ENCODE measurements at places on chromosomes 6 and 20.

GRCh38 chr20:33910056-33910455, 83.7 kb upstream of the RALY start:
- DNase-seq: no peak

DNA sequence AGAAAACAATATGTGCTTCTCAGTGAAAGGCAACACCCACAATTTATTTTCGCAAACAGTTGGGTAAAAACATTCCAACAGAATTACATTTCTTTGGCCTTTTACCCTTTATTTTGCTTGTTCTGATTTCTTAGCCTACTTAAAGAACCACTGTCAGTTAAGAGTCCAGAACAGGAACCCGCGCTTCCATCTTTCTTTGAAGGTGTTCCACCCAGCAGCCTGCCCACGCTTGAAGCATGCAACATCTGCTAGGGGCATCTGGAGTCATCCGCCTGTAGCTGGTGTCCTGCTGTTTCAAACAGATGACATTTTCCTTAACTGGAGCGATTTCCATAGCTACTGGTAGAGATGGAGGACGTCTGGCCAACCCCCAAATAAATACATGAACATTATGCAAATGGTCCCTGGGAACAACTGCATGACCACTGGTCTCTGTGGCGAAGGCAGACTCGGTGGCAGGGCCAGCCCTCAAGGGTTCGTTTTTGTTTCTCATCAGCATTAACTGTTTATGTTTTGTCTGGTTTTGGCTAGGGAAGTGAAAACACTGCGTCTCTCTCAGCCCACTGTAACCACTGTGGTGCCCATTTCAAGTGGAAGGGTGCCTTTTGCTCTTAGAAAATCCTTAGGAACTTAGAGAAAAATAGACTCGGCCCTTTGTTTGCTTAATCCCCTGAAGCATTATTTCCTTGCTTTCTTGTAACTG, 51.6 kb downstream of the LAMA4 start:
- no peak for DNase-seq

DNA sequence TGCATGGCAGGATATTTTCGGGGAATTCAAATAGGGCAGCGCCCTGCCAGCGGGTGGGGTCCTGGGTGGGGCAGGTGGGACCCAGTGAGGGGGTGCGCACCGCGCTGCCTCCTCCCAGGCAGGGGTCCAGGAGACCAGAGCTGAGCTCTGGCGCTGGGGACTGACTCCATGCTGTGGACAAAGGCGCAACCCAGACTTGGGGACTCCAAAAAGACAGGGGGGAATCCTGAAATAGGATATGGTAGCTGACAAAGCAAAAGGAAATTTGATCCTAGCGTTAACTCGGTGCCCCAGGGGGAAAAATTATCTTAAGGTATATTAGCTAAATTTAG, 23.6 kb downstream of the TFAP2A start:
- no peak for DNase-seq

DNA sequence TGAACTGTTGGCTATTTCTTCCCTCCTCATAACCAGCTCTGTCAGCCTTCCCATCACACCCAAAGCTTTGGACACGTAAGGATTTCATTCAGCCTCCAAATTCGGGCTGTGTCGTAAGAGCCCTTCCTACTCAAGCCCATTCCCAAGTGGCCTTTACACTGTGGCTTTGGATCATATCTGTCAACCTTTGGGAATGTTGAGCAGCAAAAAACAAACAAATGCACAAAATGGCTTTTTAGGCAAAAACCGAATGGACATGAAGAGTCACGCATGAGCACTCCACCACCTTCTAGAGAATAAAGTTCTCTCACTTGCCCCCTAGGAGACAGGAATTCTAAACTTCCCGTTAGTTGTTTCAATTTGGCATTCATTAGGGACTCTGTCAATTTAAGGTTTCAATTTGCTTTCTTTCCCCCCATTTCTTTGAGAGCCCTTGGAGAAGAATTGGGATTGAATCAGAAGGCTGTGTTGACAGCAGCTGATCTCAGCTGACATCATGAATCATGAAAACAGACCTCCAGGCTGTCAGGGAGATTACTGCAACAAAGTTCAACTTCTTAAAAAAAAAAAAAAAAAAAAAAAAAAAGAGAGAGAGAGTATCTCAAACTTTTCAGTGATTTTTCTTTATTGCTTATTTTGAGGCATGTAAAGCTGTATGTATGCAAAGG, 110.3 kb downstream of the BCAS1 start:
- DNase-seq: no peak

- peak; percentile 31 for DNase-seq
Observed at GRCh38 chr6:169722362-169723199, 1.7 kb downstream of the PHF10 start.

GRCh38 chr6:11404838-11405237, 132.7 kb upstream of the TMEM170B start:
- DNase-seq: no peak

GRCh38 chr6:3360727-3361045, 96.2 kb downstream of the SLC22A23 start:
- no peak for DNase-seq

- DNase-seq: peak; percentile 65
Observed at GRCh38 chr6:29792123-29793035, 35.2 kb upstream of the HLA-G start.

DNA sequence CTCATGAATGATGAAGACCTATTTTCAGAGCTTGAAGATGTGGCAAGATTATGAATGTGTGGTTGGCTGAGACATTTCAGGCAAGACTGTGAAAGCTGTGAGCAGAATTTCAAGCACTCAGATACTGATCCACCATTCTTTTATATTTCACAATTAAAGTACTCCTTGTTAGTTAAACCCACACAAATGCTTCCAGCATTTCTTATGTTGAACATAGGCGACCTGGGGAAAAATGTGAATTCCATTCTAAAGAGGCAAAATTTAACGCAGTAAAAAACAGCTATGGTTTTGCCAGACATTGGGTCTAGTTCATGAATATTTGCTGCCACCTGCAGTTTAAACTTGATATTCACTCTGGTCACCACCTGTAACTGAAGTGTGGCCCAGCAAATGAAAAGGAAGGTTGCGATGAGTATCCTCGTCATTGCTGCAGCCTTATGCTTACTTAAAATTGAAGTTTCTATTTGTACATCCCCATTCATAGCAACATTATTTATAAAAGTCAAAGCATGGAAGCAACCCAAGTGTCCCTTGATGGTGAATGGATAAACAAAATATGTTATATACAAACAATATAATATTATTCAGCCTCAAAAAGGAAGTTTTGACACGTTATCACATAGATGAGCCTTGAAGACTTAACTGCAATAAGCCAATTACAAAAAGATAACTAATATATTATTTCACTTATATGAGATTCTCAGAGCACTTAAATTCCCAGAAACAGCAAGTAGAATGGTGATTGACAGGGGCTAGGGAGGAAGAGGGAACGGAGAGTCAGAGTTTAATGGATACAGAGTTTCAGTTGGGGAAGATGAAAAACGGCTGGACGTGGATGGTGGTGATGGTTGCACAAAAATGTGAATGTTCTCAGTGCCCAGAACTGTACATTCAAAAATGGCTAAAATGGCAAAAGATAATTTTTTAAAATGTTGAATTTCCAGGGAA, 32.4 kb upstream of the FAM184A start:
- DNase-seq: peak; percentile 26

DNA sequence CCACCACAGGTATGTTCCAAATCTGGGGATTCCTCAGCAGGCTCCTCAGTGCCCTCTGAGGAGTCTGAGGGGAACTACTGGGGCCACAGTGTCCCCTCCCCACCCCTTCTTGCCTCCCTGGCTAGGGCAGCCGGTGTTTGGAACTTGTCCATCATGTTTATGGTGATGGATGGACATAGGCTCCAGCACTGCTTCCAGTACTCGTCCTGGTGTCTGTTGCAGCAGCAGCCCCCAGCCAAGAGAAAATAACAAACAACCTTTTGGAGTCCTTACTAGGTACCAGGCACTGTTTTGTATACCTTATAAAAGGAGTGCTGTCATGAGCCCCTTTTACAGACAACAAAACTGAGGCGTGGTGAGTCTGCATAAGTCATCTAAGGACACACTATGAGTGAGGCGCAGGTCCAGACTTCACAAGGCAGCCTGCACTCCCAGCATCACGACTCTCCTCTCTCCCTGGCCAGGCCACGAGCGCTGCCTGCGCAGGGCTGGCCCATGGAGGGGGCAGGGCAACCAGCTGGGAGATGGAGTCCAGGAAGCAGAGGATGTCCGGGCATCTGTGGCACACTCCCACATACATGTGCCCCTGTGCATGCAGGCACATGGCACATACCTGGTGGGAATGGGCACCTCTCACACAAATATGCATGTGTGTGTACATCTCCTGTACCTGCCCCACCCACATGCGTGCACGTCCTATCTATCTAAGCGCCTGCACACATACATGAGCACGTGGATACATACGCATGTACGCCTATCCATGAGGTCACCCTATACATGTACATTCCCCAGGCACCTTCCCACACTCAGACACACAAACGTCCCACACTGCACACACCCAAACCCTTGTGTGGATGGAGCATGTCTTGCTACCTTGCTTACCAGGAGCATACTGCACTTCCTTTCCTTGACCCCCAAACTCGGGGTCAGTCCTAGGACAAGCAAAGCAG, 152.7 kb downstream of the VEGFA start:
- DNase-seq: no peak

DNA sequence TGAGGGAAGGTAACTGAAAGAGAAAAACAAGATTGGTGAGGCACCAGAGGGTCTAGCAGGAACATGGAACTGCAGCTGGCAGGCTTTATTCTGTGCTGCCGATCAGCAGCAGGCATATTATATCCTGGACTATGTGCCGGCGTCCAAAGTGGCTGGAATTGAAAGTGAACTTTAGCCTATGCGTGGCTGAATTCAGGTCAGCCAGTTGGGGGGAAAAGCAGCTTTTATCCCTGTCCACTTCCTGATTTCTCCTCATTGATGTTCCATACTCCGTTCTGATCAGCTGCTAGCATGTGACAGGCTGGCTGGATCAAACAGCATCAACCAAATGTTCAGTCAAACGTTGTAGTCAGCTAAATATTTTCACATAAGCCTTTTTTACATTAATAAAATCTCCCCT, 99.0 kb downstream of the CAP2 start:
- DNase-seq: no peak

DNA sequence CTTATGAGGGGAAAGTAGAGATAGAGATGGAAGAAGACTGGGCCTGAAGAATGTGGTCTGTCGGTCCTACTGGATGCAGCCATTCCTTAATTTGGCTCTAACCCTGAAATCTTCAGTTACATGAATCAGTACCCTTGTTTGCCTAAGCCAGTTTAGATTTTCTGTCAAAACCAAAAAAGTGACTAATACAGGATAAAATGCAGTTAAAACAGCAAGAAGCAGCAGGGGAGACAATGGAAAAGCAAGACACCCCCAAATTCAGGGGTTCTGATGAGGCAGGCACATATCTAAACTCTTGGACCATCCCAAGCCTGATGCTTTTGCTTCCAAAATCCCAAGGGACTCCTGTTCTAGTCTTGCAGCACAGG, 17.4 kb upstream of the UBE2V1 start:
- no peak for DNase-seq

- no peak for DNase-seq
Observed at GRCh38 chr20:56614196-56614595, 14.9 kb upstream of the TFAP2C start.

DNA sequence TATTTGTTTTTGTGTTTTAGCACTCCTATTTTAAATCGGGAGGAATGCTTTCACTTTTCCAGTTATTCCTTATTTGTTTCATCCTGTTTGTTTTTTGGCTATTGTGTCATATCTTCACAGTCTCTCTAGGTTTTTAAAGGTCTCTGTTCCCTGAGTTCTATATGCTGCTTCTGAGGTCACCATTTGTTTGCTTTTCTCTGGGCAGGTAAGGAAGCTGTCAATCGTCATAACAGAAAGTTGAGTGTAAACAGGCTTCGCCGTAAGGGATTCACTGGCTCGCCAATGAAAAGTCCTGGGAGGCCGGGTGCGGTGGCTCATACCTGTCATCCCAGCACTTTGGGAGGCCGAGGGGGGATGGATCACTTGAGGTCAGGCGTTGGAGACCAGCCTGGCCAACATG, 48.7 kb upstream of the RPS6KA2 start:
- no peak for DNase-seq

GRCh38 chr20:42544926-42545325, 644.8 kb downstream of the PTPRT start:
- DNase-seq: no peak

- no peak for DNase-seq
Observed at GRCh38 chr6:152173321-152173720, 365.8 kb downstream of the ESR1 start.

DNA sequence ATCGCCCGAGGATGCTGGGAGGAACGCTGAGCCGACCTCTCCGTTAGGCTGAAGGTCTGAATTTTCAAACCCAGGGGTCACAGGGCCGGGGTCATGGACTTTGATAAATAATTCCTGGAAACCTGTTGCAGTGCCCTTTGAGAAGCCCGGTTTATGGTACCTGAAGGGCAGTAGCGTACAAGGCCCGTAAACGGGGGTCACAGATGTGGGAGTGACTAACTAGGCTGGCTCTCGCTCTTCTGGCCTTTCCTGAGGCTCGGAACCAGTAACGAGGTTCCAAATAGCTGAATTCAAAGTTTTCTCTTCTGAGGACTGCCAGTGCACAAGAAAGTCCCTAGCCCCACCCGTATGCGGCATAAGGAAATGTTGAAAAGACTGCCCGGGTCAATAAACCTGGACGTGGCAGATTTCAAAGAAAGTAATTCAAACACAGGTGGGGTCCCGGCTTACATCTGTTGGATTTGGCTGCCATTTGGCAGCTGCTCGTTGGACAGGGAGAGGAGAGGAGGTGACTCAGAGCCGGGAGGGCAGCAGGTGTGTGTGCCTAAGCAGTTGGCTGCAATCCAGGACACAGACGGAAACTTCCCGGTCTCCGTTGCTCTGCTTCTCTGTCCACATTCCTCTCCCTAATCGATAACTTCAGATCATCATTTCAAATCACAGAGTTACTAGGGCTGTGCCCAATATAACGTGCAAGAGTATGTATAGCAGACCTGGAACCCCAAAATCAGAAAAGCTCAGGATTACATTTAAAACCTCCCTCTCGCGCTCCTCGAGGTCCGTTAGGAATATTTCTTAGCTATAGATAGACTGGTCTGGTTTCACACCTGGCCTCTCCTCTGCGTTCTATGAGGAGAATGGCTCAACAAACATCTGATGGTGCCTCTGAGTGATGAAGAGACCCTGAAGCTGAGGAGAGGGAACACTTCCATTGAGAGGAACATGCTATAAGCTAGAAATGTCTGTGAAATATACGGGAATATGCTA, 765 bp upstream of the GMDS start:
- peak; percentile 38 for DNase-seq

- no peak for DNase-seq
Observed at GRCh38 chr6:16519265-16520242, 241.7 kb downstream of the ATXN1 start.

GRCh38 chr20:39146394-39146793, 184.2 kb downstream of the DHX35 start:
- no peak for DNase-seq

- peak; percentile 90 for DNase-seq
Observed at GRCh38 chr20:36460648-36461599, 80.4 kb upstream of the MYL9 start.

GRCh38 chr6:98333273-98333672, 501.1 kb upstream of the POU3F2 start:
- no peak for DNase-seq

DNA sequence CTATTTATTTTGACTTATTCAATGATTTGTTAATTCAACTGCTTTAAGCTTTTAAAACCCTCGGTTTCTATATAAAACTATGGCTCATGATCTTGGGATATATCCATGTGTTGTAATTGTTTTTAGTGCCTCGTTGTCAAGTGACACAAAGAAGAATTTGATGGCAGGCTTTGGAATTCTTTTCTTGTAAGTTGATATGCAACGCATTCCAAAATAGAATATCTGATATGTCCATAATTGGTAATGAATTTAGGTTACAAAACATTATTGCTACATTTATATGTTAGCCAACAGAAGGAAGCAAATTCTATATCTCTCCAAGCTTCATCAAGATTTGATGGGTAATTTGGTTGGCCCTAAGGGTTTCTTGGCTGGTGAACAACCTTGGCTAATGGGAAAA, 220.4 kb upstream of the RIMS1 start:
- DNase-seq: no peak
